Activated CD8-positive, alpha-beta T cell treated with anti-CD3 and anti-CD28 coated beads, Interleukin-2, amount 10 ng/mL, durations not matched to agents 7 days and 5 days (primary cell): ENCODE measurements at places on chromosomes 1 and 21. TPM values are rescaled to one million over a fixed set of nuclear protein-coding genes. Genes with fewer than 3 reads are reported as not detected.

Gene ZYG11A
- total RNA-seq: 0.13 TPM

Gene DFFA
- 38.7 TPM for total RNA-seq

Gene TCHHL1
- total RNA-seq: not detected

GRCh38 chr1:114340892-114341291, 170.1 kb downstream of the TRIM33 start:
- no peak for DNase-seq

GRCh38 chr1:146051452-146051851, 29.9 kb upstream of the HJV start:
- DNase-seq: no peak

GRCh38 chr1:184157394-184157742, 105.8 kb downstream of the TSEN15 start:
- no peak for DNase-seq
